ENCODE measurements at places on chromosomes 6 and 20.

GRCh38 chr6:74431873-74432580 lies 736.0 kb downstream of the CD109 start:
- no peak for DNase-seq

- no peak for DNase-seq
These were observed 108.1 kb downstream of the DLL1 start for GRCh38 chr6:170182781-170183120.

GRCh38 chr6:157982102-157982562 lies 469 bp downstream of the SYNJ2 start:
- no peak for DNase-seq

DNA sequence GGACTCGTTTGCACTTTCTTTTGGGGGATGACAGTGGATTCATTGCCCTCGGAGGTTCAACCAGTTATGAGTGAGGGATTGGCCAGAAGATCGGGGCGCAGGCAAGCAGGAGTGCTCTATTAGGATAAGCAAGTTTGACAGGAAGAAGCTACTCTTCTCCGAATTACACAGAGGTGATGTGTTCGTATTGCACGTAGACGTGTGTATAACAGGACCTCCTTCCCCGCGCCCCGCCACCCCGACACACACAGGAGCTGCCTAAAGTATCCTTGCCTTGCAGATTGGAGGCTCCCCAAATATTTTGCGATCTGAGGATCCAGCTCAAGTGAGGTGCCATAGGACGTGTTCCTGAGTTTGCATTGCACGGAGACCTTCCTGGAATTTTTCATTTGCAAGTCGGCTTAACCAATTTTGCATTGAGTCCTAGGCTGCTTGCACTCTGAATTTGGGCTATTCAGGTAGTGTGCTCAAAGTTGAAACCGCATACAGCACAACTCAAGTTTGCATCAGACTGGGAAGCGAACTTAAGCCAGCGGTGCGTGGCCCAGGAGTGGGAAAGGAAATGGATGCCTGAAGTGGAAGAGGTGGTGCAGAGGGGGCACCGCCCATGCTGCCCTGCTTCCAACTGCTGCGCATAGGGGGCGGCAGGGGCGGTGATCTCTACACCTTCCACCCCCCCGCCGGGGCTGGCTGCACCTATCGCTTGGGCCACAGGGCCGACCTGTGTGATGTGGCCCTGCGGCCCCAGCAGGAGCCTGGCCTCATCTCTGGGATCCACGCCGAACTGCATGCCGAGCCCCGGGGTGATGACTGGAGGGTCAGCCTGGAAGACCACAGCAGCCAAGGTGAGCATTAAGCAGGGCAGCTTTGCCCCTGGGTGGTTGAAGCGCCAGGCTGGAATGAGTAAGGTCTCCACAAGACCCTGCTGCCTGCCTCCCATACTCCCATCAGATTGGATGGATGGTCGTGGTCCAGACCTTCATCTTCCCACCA lies 770 bp downstream of the TCF19 start:
- no peak for DNase-seq

DNA sequence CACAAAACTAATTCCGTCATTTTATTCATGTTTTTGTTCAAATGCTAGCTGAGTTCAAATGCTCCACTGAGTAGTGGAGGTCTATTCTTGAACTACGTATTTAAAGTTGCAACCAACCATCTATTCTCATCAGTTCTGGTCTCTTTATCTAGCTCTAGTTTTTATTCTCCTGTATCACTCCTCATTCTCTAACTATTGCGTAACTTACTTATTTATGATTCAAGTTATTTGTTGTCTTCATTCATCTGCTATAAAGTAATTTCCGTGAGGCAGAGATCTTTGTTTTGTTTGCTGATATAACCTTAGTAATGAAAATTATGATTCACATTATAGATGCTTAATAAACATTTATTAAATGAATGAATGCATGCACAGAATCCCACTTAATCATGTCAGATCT lies 221.6 kb upstream of the ASCC3 start:
- no peak for DNase-seq

DNA sequence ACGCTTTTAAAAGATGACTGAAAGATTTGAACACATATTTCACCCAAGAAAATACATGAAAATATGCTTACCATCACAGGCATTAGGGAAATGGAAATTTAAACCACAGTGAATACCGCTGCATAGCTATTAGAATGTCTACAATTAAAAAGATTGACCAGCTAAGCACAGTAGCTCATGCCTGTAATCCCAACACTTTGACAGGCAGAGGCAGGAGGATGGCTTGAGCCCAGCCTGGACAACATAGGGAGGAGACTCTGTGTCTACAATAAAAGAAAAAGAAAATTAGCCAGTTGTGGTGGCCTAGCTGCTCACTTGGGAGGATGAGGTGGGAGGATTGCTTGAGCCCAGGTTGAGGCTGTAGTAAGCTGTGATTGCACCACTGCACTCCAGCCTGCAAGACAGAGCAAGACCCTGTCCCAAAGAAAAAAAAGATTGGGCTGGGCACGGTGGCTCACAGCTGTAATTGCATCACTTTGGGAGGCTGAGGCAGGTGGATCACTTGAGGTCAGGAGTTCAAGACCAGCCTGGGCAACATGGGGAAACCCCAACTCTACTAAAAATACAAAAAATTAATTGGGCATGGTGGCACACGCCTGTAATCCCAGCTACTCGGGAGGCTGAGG lies 163.7 kb upstream of the AKAP12 start:
- DNase-seq: no peak

GRCh38 chr6:15340105-15340601 lies 94.3 kb downstream of the JARID2 start:
- DNase-seq: no peak

GRCh38 chr6:73642530-73642929 lies 11.3 kb downstream of the SLC17A5 start:
- DNase-seq: no peak

- DNase-seq: no peak
These were observed 505.3 kb upstream of the JAG1 start for GRCh38 chr20:11178946-11179654.

DNA sequence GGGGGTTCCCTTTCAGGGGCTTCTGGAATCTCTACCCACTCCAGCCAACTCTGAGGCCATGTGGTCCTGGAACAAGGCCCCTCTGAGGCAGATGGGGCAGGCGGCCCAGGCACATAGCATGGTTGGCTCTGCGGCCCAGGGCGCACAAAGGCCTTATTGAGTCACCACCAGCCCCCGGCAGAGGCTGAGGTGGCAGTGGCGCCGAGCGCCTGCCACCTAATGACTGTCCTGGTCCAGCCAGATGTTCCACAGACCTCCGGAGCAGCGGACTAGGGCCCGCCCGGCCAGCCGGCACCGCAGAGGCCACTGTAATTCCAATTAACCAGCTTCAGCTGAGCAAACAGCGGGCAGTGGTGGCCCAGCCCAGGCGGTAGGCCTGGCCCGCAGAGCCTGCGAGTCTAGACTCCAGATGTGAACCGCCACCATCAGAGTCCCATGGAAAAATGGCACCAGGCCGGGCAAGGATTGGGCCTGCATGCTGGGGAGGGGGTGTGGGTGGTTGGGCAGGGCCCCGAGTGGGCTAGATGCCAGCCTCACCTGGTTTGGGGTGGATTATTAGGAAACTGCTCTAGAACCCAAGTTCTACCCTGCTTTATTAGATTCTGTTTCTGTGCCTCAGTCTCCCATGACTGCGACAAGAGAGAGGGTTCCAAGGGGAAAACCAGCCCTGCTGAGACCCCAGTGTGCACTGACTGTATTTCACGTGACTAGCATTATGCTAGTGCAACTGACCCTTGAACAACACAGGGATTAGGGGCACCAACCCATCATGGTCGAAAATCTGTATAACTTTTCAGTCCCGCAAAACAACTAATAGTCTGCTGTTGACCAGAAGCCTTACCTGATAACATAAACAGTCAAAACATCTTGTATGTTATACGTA lies 34.1 kb upstream of the ID1 start:
- DNase-seq: no peak

GRCh38 chr6:18302561-18303439 lies 38.5 kb upstream of the DEK start:
- DNase-seq: no peak

DNA sequence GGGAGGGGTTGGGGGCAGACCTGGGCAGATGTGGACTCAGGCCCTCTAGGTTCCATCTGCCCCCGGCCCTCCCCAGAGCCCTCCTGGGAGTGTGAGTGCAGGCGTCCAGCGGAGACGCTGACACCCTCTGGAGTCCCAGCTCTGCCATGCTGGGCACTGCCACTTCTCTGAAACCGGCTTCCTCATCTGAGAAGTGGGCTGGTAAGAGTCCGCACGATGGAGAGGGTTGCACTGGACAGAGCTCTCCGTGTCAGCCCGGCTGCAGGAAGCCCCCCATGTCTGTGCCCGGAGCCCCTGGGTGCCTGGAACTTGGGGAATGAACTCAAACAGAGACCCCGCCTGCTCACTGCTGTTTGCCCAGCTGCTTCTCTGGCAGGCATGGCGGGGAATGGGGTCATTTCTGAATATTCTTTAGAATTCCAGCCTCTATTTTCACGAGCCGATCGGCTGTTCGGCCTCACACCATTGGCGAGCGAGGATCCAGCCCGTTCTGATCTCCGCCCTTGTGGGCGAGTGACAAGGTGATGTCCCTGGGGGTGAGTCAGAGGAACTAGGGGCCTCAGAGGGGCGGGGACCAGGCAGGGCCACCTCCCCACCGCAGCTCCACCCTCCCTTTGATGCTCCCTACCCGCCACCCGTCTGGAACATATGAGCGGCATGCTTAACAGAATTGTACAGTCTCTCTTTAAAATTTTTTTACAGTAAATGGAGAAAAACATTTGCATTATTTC lies 47.8 kb upstream of the GATA5 start:
- DNase-seq: peak; percentile 45

- no peak for DNase-seq
These were observed 126.0 kb downstream of the ADGRB3 start for GRCh38 chr6:68760941-68761676.

DNA sequence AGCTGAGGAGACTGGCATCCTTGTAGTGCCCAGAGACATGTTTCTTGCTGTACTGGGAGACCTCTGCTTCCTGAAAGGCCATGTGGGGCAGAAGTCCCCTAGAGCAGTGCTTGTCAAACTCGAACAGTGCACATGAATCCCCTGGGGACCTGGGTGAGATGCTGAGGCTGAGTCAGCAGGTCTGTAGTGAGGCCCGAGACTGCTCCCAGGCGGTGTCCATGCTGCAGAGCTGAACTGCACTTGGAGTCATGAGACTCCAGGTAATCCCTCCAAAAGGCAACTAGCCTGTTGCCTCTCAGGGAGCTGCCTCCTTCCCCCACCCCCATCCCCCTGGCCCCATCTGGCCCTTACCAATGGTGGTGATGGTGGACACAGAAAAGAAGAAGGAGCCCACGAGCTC lies 3.7 kb downstream of the KCNK17 start:
- no peak for DNase-seq

DNA sequence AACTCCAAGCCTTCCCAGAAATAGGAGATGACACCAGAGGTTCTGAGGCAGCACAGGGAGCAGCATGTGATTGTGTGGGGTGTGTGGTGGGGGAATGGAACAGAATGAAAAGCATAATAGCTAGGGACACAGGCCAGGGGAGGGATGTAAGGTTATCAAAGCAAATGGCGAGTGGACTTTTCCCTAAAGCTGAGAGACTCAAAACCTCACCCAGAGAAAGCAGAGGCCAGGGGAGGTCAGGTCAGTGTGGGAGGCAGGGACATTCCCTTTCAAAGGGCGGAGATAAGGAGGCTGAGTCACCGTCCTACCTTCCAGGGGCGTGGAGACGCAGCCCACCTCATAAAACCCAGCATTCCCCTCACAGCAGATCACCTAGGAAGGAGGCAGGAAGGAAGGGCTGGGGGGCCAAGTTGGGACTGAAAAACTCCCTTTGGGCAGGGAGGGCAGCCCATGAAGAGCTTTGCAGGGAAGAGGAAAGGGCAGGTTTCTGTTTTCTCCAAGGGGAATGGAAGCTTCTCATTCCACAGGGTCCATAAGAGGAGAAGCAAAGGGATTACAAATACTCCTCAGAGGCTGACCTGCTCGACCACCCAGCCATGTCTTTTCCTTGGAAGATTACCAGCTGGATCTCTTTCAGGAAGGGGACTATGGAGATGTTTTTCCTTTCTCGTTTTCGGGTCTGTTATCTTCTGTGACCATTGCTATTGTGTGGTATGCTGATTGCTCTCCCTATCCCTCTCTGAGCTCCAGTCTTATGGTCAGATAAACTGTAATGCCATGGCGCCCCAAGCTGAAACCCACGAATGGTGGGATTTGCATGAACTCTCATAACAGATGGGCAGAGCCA lies 9.6 kb upstream of the LY6G5C start:
- DNase-seq: no peak

DNA sequence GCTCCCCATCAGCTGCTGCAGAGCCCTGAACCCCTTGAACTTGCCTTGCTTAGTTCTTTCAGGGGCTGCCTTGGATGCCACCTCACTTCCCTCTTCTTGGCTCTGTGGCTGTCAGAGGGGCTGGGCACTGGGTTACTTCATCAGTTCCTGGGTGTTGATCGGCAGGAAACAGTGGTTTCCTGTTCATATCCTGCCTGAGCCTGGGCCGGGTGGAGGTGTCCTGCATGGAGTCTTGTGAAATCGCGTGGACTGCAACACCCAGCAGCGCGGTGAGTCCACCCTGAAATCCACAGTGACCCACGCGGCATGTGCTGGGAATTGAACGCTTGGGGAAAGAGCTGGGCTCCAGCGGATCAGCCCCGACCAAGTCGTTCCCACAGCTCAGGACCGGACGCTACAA lies 97.5 kb downstream of the CDH26 start:
- DNase-seq: peak; percentile 19

GRCh38 chr20:23596579-23597250 lies 9.0 kb downstream of the CST9 start:
- DNase-seq: no peak

- DNase-seq: peak; percentile 34
These were observed 2.6 kb downstream of the TFEB start for GRCh38 chr6:41732591-41733359.

DNA sequence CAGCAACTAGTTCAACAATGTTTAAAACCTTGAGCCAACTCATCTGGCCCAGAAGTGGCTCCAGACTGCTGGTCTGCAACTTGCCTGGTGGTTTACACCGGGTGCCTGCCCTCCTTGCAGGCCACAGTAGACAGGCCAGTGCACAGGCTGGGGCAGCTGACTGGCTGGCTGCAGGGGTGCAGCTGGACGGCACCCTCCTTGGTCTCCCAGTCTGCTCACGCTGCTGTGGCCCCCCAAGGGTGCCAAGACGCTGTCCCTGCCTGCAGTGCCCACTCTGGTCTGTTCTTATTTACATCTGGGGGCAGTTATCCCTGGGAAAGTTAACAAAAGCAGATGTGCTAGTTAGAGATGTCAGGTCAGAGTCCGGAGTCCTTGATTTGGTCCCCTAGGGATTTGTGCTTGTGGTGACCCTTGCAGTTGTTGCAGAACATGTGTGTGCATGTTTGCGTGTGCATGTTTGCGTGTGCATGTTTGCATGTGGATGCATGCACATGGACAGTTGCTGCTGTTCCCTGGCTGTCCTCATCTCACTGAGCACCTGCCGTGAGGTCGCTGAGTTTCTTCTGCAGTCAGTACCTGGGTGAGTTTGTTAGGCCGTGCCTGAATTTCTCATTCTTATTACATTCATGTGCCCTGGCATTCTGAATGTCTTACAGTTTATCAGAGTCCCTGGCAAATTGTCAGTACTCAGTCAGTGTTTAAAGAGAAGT lies 48.2 kb upstream of the IRF4 start:
- DNase-seq: no peak

GRCh38 chr20:63102721-63103375 lies 96.1 kb upstream of the BHLHE23 start:
- DNase-seq: peak; percentile 33

Measured in stimulated activated CD8-positive, alpha-beta memory T cell treated with anti-CD3 and anti-CD28 coated beads, Interleukin-4, amount 100 ng/mL, for 1 hour (primary cell).